ENCODE measurements at places on chromosomes 3 and 15.

GRCh38 chr3:177673112-177673914 is 476.0 kb upstream of the TBL1XR1 start:
- no peak for DNase-seq

DNA sequence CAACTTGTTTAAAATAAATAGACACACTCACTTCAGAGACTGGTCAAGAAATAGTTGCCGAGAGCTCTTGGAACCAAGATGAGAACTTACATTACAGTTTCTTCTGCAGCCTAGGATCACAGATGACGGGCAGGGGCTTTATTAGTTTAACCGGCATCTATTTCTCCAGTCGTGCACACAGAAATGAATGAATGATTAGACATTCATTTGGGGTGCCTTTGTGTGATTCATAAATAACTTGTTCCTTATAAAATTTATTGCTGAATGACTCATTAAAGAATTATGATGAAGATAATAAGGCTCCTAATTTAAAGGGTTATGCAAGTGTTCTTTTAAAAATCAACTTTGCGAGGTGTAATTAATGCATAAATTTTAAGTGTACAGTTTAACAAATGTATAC is 20.8 kb downstream of the NFKBIZ start:
- DNase-seq: no peak

DNA sequence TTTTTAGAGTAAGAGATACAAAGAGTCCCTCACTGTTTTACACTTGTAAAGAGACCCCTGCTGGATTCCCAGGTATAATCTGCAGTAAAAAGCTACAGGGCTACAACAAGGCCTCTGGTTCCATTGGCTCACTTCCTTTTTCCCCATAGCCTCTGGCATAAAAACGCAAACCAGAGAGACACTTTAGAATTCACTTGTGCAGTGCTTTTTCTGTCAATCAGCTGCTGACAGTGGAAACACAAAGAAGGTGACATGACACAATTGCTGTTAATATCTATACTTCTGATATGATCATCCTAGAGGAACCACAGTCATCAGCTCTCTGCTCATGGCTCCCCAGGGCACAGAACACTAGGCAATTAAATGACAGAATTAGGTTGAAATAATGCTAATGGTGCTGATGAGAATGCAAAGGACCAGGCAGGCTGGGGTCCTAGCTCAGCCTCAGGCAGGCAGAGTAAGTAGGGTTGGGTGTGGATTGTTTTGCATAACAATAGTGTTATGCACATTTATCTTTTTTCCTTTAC is 667.9 kb upstream of the CFAP20DC start:
- DNase-seq: no peak

- no peak for DNase-seq
These were observed 62.4 kb downstream of the RTP4 start for GRCh38 chr3:187430576-187430975.

DNA sequence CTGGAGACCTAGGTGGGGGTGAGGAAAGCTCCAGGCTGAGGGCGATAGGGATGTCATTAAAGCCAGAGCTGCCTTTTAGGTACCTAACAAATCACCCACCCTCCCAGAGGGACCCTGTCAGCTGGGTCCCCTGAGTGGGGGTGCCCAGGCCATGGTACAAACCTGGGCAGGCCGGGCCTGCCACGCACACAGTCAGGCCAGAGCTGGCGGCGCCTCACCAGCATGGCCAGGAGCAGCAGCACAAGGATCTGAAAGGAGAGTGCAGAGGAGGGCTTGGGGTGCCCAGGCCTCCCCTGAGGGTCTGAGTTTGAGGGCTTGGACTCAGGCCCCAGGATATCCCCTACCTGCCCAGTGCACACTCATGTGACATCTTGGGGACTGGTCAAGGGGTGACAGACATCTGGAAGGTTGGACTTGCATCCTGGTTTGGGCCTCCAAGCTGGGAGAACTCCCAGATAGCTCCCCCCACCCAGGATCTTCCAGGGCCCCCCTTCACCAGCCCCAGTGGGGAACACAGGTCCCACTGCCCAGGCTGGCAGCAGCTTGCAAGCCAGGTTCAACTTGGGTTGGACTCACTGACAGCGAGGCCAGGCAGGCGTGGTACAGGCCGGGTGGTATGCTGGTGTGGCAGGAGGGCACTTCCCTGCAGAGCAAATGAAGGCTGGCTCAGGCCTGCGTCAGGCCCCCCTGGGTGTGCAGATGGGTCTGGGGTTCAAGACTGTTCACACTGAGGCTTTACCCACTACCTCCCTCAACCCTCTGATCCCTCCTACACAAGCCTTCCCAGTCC is 5.2 kb downstream of the STRA6 start:
- no peak for DNase-seq

- no peak for DNase-seq
These were observed 15.8 kb downstream of the SLC9A9 start for GRCh38 chr3:143832433-143832832.

DNA sequence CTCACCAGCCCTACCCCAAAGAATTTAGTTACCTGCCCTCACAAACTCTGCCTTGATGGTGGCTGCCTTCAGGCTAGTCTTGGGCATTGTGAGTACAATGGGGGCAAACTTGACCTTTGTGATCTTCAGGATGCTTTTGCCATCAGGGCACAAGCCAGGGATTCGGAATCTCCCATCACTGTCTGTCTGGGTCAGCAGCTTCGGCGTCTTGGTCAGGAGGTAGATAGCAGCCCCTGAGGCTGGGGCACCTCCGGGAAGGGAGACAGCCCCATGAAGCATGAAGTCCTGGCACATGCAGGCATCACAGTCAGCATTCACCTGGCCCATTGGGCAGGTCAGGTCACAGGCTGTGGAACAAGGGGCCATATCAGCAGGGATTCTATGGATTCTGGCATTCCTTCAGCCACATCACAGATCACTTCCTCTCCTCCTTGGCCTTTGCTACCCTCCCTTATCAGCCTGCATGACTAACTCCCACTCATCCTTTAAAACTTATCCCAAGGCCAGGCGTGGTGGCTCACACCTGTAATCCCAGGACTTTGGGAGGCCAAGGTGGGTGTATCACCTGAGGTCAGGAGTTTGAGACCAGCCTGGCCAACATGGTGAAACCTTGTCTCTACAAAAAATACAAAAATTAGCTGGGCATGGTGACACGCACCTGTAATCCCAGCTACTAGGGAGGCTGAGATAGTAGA is 6.9 kb downstream of the CILP start:
- DNase-seq: no peak

DNA sequence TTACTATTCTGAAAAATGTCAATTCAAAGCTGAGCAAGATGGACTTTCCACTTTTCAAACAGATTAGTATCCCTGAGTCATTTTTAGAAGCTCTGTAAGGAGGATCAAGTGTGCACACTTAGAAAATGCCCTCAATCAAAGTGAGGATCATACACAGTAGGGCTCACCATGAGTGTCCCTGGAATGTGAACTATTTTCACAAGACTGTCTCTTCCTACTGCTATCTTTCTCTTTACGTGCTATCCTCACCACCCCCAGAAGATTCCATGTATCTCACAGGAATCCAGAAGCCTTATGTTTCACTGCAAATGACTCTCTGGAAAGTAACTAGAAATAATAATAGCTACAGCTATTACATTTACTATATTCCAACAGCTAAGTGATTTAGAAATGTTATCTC is 349.9 kb upstream of the TGFBR2 start:
- no peak for DNase-seq

- DNase-seq: no peak
These were observed 10.3 kb downstream of the TM4SF1 start for GRCh38 chr3:149366941-149367840.

GRCh38 chr3:117691526-117691925 is 981.9 kb downstream of the TUSC7 start:
- no peak for DNase-seq

GRCh38 chr3:184260724-184261269 is 556 bp downstream of the CAMK2N2 start:
- DNase-seq: no peak

GRCh38 chr15:70252056-70252950 is 154.6 kb upstream of the TLE3 start:
- no peak for DNase-seq

GRCh38 chr15:45645026-45645980 is 10.5 kb downstream of the SQOR start:
- DNase-seq: no peak

- DNase-seq: no peak
These were observed 150.0 kb upstream of the LINGO1 start for GRCh38 chr15:77782691-77783090.

- DNase-seq: no peak
These were observed 57.4 kb downstream of the ISG20 start for GRCh38 chr15:88696254-88696653.

GRCh38 chr3:12681089-12681942 is 17.4 kb upstream of the RAF1 start:
- no peak for DNase-seq

DNA sequence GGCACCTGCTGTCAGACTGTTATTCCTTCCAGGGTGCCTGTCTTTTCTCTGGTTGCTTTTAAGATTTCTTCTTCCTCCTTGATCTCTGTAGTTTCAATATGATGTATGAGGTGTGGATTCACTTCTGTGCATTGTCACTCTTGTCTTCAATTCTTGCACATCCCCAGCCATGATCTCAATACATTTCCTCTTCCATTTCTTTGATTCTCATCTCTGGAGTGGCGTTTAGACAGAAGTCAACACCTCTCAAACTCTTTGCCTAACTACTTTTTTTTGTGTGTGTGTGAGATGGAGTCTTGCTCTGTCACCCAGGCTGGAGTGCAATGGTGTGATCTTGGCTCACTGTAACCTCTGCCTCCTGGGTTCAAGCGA is 224.4 kb upstream of the LYSMD4 start:
- no peak for DNase-seq

DNA sequence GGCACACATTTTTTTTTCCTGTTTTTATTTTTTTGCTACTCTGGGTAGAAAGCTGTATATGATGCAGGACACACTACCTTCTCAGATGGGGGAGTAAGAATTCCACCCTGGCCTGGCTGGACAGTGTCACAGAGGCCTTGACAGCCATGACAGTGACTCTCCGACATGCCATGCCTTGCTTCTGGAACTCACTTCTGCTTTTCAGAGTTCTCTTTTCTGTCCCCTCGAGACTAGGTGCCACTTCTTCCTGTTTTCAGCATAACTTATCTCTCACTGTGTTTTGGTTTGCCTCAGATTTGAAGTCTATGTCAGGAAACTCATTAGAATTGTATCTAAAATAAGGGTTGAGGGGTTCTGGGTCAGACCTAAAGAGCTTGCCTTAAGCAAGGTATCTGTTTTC is 69.1 kb upstream of the SEC13 start:
- DNase-seq: no peak

DNA sequence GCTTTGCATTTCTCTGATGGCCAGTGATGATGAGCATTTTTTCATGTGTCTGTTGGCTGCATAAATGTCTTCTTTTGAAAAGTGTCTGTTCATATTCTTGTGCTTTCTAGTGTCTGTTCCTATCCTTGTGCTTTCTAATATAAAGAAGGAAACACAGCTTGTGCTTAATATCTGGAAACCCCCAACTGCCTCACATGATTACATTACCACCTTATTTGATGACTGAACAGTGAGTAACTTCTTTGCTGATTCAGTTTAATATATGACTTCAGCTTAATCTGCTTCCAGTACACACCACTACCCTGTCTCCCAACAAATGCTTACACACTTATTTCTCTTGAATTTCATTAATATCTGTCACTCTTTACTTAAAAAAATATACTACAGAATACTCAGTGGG is 835.1 kb downstream of the EDEM1 start:
- no peak for DNase-seq

DNA sequence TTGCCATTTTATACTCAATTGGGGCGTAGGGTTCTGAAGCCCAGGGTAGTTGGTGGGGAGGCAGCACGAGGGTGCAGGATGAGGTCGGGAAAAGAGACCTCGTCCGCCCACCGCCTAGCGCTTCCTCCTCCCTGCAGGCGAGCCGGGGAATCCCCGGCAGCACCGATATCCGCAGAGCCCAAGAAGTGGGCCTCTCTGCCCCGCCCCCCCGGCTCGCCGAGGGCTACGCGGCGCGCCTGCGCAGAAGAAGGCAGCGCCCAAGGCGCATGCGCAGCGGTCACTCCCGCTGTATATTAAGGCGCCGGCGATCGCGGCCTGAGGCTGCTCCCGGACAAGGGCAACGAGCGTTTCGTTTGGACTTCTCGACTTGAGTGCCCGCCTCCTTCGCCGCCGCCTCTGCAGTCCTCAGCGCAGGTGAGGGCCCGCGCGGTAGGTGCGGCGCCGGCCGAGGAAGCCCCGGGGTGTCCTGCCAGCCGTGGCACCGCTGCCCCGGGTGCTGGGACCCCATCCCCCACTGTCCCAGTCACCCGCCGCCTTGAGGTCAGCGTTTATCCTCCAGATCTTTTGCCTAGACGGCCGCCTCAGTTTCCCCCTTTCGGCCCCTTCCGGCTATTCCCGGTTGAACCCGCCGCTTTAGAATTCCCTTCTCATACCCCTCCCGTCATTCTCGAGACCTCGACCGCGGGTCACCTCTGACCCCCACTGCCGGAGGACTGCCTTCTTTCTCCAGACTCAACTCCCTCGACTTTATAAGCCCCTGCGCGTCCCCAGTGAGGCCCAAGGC is at the start of gene ALAS1:
TSS of gene ALAS1 (plus strand) at position 319 of the 784 bp plus-strand sequence. CDS start 1,082 bp downstream, outside the sequence.
- peak; percentile 95 for DNase-seq

DNA sequence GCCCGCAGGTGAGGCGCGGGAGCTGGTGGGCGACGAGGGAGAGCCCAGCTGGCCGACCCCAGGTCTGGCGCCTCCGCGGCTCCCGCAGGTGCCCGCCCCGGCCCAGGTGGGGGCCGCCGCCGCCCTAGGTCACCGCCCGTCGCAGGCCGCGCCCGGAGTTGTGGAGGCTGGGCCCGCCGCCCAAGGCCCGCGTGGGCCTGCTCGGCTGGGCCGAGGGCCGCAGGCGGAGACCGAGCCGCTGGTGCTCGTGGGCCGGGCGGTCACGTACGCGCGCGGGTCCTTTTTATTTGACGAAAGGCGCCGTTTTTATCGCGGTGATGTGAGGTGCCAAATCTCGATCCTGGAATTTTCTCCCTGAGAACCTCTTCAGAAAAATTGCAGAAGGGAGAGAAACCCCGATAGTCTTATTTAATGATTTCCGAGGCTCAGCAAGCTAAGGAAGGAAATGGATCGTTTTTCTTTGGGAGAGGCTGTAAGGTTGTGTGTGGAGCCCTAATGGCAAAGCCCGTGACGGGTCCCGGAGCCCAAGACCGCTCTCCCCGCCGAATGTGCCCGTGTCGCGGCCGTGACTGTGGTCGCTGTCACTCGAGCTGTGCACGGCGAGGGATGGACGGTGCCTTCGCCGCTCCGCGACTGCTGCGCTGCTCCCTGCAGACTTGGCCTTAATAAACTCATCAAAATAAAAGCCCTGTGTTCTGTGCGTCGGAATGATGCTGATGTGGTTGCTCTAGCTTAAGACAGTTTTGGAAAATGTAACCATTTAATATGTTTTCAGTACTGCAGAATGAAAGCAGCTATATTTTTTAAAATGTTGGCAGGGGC is 612 bp downstream of the APPL1 start:
- DNase-seq: peak; percentile 16

DNA sequence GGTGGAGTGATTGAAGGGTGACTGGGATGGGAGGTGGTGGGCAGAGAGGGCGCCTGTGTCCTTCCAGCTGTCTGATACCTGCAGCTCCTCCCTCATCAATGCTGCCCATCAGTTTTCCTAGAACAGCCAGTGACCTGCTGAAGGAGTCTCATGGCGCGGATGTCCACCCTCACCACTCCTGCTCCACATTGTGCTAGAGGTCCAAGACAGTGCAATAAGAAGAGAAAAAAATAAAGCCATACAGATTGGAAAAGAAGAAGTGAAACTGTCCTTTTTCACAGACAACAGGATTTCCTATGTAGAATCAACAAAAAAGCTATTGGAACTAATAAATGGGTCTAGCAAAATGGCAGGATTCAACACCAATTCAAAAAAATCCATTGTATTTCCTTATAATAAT is 7.4 kb downstream of the ZDHHC19 start:
- no peak for DNase-seq

Data from activated T-cell treated with anti-CD3 and anti-CD28 coated beads for 1 hour (primary cell).